ENCODE measurements at places on chromosomes 5 and 9.

- DNase-seq: no peak
These were observed 63.1 kb downstream of the SH3TC2 start for GRCh38 chr5:148999741-149000140.

DNA sequence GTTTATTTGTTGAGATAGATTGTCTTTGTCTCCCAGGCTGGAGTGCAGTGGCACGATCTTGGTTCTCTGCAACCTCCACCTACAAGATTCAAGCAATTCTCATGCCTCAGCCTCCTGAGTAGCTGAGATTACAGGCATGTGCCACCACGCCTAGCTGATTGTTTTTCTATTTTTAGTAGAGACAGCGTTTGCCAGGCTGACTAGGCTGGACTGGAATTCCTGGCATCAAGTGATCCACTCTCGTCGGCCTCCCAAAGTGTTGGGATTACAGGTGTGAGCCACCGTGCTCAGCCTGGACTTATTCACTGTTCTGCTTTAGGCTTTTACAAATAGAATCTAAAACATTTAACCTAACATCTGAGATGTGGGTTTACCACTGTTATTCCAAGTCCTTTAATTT, 91.3 kb downstream of the COMMD10 start:
- DNase-seq: no peak

GRCh38 chr5:136780518-136780917, 415.2 kb upstream of the TRPC7 start:
- no peak for DNase-seq

DNA sequence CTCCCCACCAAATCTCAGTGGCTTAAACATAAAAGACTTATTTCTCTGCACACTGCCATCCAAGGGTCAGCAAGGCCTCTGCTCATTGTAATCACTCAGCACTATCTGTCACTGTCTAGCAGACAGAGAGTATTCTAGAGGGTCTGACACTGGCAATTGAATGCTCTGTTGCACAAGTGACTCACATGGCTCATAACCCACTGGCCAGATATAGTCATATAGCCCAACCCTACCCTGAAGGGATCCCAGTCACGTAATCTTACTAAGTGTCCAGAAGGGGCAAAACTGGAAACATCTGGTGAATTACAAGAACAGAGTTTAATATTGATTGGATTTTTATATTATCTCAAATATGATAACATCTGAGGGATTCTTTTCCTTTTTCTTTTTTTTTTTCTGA, 80.7 kb downstream of the TSSK1B start:
- DNase-seq: peak; percentile 2

GRCh38 chr9:316382-316965, 101.8 kb downstream of the DOCK8 start:
- DNase-seq: no peak

DNA sequence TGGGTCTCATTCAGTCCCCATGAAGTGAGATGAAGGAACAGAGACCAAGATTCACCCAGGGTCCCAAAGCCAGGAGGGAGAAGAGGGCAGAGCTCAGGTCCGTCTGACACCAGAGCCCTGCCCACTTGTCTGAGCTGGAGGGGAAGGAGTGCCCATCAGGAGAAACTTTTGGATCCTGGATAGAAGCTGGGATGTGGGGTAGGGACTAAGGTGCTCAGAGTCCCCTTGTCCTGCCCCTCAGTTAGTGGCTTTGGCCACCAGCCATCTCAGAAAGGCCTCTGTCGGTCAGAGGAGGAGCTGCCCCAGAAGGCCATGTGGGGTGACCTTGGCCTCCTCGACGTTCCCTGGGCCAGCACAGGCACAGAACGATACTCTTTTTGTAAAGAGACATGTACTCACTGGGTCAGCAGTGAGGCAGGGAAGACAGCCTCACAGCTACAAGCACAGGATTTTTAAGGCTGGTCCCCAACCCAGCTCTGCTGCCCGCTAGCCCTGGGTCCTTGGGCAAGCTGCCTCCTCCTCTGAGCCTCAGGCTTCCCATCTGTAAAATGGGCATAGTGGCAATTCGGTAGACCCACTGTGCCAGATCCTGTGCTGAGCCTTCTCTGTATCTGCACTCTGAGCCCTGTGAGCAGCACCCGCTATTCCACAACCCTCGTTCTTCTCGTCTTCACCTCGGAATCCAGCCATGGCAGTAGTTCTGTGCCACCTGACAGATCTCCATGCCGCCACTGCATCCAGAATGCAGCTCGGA, 49.4 kb downstream of the C9orf50 start:
- no peak for DNase-seq

DNA sequence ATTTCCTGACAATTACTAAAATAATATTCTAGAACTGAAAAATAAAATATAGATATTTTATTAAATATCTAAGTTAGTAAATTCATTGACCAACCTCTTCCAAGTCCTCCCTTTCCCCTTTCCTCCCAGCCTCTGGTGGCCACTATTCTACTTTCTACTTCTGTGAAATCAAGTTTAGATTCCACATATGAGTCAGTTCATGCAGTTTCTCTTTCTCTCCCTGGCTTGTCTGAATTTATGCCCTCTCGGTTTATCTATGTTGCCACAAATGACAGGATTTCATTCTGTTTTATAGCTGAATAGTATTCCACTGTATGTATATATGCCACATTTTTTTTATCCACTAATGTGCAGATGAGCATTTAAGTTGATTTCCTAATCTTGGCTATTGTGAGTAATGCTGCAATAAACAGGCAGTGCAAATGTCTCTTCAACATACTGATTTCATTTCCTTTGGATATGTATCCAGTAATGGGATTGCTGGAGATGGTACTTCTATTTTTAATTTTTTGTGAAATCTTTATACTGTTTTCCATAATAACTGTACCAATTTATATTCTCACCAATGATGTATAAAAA, 52.3 kb downstream of the WDR36 start:
- no peak for DNase-seq

- DNase-seq: no peak
These were observed 168.6 kb downstream of the NNT start for GRCh38 chr5:43771611-43772031.

DNA sequence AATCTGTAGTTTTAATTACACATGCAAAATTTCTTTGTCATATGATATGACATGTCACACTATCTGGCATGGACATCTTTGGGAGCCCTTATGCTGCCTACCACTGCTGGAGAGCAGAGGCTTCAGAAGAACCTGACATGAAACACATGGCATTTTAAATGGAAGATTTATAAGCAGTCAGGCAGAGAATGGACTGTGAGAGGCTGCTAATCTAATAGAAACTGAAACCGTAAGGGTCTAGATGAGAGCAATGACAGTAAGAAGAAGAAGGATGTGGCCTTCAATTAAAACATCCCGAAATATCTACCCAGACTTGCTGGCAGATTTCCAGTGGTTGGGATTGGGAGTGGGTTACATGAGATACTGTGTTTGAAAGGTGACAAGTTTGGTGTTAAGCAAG, 149.8 kb downstream of the MACIR start:
- no peak for DNase-seq

DNA sequence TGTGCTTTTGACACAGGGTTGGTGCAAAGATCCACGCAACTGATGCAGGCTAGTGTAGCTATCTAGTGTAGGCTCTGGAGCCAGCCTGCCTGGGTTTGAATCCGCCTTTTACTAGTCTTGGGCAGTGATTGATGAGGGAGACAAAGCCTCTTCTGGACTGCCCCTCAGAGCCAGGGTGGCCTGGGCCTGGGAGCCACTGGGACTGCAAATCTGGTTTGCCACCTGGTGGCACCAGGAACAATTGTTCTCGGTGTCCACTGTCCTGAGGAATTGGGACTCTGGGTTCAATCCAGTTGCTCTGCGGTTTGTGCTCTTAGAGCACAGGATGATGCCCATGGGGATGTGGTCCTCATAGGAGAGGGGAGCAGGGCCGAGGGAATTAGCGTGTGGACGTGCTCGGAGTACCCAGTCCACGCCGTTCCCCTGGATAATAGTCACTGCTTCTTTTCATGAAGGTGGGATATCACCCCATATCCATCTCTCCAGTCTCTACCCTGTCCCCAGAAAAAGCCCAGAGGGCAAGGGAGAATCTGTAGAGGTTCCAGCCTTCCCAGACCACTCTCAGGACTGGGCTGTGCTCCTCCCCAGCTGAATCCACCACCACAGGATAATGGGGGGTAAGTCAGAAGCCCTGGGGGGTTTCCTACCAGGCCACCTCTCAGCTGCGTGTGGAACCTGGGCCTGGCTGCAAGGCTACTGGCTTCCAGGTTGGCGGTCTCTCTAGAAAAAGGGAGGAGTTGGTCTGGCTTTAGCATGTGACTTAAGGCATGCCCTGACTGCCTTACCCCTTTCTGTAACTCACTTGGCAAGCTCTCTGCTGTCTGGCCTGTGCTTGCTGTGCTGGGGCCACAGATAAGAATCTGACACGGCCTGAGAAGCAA, 1.9 kb downstream of the B4GALT7 start:
- DNase-seq: peak; percentile 9

DNA sequence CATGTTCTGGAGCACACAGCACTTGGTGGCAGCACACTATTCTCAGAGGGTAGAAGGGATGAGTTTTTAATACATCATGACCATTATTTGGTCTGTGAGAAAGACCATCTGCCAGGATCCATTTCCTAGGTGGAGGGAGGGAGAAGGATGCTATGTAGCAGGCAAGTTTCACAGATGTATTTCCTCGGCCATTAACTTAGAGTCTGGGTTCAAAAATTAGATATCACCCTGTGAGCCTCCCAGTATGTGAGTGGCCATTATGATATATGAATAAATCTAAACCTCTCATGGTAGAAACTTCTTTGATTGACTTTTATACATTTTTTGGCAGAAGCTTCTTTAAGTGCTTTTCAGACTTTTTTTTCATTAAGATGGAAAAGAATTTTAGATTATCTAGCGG, 133.9 kb downstream of the SREK1 start:
- no peak for DNase-seq

DNA sequence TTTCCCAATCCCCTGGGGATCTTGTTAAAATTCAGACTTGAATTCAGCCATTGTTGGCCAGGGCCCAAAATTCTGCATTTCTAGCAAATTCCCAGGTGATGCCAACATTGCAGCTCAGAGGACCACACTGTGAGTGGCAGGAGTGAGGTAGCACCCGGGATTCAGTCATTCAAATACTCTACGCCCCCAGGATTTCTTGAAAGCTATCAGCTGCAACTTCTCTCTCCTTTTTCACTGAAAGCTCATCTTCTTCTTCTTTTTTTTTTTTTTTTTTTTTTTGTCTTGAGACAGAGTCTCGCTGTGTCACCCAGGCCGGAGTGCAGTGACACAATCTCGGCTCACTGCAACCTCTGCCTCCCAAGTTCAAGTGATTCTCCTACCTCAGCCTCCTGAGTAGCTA, 19.3 kb upstream of the ANKH start:
- no peak for DNase-seq

GRCh38 chr9:113720495-113720894, 155.6 kb upstream of the ZNF618 start:
- DNase-seq: no peak

- DNase-seq: no peak
These were observed 16.2 kb downstream of the NDUFS6 start for GRCh38 chr5:1817261-1818043.

DNA sequence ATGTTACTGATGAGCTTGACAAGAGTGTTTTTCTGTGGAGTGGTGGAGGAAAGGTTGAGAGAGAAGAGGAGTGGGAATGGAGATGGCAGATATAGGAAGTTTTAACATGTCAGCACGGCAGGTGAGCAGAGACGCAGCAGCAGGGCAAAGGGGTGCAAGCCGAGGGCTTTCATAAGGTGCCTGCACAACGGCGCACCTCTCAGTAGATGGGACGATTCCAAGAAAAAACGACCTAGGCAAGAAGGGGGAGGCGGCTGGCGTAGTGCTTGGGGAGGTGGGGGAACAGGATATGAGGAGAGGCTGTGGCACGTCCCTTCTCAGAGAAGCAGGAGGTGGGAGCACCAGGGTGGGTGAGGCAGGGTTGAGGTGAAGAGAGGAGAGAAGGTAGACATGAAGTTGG, 24.5 kb downstream of the ARPC5L start:
- no peak for DNase-seq

GRCh38 chr5:122350496-122350895, 38.5 kb downstream of the SNCAIP start:
- no peak for DNase-seq

DNA sequence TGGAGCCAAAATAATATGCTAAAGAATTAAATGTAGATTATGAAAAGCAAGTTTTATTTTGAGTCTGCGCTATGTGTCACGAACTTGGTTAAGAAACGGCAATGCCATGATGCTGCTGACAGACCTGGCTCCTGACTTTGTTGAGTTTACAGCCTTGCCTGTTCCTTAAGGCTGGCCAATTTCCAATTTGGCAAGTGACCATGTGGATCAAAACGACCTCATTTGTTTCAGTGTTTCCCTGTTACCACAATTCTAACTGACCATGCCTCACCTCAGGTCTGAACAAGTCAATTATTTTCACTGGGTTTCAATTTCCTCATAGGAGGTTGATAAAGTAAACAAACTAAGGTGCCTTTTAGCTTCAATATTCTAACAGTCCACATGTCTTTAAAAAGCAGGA, 461.4 kb downstream of the ZNF608 start:
- no peak for DNase-seq

GRCh38 chr5:176851871-176852658, 41.7 kb downstream of the UNC5A start:
- no peak for DNase-seq

DNA sequence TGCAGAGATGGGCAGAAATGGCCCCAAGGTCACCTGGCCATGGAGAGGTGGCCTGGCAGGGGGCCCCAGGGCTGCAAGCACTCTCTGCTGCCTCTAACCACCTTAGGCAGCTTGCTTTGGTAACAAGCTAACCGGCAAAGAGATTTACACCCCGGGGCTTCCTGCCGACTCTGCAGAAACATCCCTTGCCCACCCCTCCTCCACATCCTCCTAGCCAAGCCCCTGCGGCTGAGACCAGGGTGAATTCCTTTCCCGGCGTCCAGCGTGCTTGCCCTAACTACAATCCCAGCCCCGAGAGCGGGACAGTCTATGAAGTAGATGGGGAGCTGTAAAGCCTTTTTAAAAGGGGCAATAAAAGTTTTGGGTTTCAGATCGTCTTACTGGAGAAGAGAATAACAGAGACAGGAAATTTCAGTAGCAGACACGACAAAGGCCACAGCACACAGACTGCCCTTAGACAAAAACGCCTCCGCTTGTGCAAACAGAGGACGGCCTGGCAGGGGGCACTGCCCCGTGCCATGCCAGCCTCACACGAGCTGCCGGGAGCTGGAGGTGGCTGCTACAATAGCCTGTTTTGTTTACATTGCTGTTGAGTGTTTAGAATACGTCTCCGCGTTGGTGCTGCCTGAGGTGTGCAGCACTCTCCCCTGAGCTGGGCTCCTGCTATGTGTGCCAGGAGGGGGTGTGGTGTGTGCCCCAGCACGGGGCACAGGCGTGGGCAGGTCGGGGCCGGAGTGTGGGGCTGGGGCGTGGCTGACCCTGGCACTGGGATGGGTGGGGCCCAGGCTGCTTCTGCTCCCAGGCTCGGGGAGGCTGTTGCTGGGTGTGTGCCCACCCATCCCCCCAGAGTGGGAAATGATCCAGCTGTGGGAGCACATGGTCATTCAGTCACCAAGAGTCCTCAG, 15.3 kb downstream of the MYMK start:
- DNase-seq: no peak

GRCh38 chr5:151254556-151254955, 1.6 kb downstream of the GM2A start:
- no peak for DNase-seq

- DNase-seq: no peak
These were observed 99.5 kb downstream of the LHFPL2 start for GRCh38 chr5:78549043-78549442.

- DNase-seq: no peak
These were observed 34.0 kb downstream of the GLT6D1 start for GRCh38 chr9:135605238-135605781.

- DNase-seq: no peak
These were observed 733 bp downstream of the COL23A1 start for GRCh38 chr5:178589180-178590140.

- no peak for DNase-seq
These were observed 276.2 kb downstream of the SYK start for GRCh38 chr9:91077624-91078368.

GRCh38 chr9:84278130-84278529, 62.4 kb downstream of the SLC28A3 start:
- no peak for DNase-seq
